Right forelimb (tissue), 1 donor: ENCODE measurements at places on chromosomes 6 and 20.

GRCh38 chr6:34836008-34836407 is 44.1 kb downstream of the BLTP3A start:
- DNase-seq: no peak

- DNase-seq: no peak
These were observed 12.0 kb downstream of the ZCCHC3 start for GRCh38 chr20:309306-309840.

DNA sequence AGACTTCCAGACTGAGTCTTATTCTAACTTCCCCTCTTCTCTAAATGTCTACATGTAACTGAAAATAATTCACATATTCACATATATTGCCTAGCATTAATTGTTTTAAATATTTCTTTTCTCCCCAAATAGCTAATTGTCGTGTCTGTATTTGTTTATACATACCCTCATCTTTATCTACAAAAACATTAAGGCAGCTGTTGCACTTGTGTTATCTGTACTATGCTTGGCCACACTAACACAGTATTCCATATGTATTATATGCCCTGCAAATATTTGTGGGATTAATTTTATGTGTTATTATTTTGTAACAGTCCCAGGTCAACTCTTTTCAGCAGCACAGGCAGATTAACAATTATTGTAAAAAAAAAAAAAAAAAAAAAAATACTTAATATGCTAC is 11.7 kb downstream of the HDAC2 start:
- no peak for DNase-seq

GRCh38 chr6:38676974-38677544 is 25.9 kb downstream of the GLO1 start:
- DNase-seq: no peak

DNA sequence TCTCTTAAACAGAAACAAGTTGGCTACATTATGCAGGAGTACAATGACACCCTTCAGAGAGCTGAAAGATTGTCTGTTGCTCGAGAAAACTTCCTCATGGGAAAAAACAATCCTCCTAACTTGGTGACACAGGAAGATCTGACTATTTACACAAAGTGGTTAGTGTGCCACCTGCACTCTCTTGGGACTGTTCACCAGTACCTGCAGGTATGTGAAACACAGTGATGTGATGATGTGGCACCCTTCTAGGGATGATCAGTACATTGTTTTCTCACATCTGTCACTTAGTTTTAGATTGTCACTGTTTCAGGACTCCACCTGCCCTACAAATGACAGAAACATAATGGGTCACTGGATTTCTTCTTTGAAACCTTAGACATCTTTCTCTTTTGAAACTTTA is 101.8 kb downstream of the CEP57L1 start:
- no peak for DNase-seq

DNA sequence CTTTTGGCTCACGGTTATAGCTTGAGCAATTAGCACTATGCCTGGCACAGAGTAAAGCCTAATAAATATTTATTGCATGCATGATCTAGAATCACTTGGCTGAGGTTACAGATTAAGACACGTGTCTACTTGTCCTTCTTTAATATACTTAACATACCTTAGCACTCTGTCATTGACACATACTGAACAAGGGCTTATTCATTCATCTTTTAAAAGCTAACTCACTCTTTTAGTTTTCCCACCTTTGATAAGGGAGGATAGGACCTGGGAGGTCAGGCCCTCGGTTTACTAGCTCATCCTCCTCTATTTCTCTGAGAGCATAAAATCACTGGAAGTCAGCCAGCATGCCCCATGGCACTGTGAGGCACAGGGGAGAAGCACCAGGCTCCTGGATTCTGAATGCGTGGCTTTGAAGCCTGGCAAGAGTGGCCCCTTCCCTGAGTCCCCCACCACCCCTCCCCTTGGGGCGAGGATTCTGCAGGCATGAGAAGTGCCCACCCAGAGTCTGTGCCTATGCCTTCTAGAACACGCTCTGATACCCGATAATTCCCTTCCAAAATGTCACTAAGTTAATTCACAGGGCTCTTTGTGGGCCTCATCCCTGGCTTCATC is 11.2 kb downstream of the ZCCHC3 start:
- DNase-seq: no peak

DNA sequence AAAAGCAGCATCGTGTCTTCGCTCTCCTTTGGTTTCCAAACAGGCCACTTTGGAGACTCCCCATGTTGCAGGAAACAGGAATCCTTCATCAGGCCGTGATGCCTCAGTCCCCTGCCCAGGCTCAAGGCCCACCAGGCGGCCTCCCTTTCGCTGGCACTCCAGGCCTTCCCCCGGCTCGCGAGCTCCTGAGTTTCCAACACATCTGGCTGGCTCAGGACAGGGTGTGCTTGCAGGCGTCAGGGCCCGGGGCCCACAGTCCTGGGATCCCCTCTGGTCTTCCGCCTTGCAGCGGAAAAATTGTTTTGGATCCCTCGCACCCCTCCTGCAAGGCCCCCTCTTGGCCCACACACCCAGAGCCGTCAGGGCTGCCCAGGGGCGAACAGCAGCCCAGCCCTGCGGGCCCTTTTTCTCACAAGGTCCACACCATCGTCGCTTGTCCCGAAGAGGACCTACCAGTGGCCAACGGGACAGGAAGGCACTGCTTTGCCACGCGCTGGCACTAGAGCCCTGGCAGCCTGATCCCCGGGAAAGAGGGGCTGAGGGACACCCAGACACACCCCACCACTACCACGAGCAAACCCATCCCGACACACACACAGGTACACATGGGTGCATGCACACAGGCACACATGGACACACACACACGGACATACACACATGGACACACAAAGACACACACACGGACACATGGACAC is 1930.9 kb upstream of the DEFB115 start:
- no peak for DNase-seq

- DNase-seq: no peak
These were observed 282.0 kb downstream of the BCKDHB start for GRCh38 chr6:80388507-80388906.

- DNase-seq: no peak
These were observed 46.0 kb upstream of the VSX1 start for GRCh38 chr20:25127761-25128537.

GRCh38 chr6:15575357-15576033 is 87.3 kb downstream of the DTNBP1 start:
- no peak for DNase-seq

DNA sequence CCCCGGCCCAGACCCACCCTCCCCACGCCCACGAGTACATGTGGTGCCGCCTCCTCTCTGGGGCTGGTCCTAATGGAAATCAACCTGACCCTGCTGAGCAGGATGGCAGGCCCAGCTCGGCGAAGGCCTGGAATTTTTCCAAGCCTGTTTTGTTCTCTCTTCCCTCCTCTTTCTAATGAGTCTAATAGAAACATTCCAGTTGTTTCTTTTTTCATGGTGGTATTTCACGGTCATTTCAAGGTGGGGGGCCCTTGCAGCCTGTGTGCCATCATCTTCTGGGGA is 16.6 kb downstream of the SMOC2 start:
- DNase-seq: no peak

- DNase-seq: no peak
These were observed 5.1 kb upstream of the ULBP2 start for GRCh38 chr6:149936743-149937142.

DNA sequence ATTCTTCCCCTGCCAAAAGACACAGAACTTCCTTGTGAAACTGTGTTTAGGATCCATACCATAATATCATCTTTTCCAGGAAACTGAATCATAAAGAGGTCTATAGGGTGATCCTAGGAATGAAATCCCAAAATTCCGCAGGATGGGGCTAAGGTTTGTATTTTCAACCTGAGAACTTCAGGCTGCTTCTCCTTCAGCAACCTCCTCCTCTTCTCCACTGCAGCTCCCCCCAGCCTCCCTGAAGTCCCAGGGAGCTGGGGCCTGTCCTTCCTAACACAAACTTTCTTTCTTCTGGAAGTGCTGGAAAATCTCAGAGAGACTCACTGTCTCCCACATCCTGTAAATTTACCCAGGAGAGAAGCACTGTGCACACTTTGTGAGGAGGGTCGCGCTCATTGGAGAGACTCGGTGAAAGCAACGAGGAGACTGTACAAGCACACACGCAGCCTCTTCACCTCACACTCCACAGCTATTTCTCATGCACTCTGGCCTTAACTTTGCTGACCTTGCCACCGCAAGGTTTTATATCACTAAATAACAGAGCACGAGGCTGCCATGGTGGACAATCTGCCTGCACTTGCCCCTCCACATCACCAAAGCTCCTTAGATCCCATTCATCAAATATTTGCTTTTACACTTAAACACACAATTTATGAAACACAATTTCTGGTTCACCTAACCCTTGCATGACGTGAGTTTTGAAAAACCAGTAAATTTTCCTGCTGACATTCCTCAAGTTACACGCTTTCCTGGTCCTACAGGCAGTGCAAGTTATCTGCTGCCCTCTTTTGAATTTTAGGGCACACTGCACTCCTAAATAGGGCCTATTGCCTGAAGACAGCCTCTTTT is 14.3 kb downstream of the ID4 start:
- no peak for DNase-seq

DNA sequence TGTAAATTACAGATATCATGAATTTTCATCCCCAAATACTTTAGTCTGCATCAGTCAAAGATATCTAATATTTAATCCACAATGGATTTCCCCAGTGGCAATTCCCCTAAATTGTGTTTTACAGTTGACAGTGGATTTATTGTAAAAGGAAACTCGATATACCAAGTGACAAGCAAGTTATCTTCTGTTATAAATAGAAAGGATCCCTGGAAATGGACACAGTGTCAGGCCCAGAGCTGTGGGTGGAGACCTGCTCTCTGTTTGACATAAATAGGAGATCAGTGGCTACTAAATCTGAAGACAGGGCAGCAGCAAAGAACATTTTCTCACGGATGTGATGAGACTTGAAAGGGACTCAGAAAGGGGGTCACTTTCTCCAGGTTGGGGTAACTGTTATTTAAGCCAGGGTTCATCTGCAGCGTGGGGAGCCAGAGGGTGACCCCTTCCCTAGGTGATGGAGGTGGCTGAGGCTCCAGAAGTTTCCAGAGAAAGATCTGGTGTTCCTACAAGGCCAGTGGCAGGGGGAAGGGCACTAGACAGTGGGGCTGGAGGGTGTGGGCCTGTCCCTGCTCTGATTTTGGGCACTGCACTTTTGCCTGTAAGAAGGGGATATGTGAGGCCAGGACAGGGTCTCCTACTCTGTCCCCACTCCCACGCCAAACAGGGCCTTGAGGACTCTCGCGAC is 12.3 kb upstream of the FAM110A start:
- no peak for DNase-seq

GRCh38 chr6:143986463-143987065 is 21.5 kb downstream of the PLAGL1 start:
- no peak for DNase-seq

GRCh38 chr6:145772846-145773245 is 37.5 kb upstream of the EPM2A start:
- no peak for DNase-seq

GRCh38 chr6:105304825-105305224 is 98.1 kb downstream of the PREP start:
- no peak for DNase-seq

DNA sequence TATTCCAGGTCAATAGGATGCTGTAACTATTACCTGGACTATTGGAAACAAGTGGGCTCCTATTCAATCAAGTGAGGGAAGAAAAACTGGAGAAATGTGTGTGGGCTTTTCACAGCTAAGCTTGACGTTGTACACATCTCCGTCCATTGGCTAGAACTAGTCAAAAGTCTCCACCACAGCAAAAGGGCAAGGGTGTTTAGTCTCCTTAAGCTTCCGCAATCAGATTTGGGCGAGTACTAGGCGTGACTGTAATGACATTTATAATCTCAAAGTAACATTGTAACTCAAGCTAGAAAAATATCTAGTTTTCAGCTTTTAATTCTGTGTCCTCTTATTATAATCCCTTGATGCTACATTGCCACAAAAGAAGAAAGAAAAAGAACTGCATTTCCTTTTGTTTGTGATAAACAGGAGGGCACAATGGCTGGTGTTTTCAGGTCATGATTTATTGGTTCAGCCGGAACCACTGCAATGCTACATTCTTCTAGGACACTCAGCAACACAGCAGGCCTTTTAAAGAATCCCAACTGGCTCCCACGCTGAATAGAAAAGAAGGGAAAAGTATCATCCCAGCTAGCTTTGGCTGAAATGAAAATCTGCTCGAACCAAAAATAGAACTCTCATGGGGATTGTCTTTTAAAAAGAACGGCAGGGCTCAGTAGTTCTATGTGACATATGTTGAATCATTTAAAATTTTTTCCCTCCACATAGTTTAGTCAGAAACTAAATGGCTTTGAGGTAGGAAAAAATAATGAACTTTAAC is 387.7 kb downstream of the BTBD3 start:
- no peak for DNase-seq

DNA sequence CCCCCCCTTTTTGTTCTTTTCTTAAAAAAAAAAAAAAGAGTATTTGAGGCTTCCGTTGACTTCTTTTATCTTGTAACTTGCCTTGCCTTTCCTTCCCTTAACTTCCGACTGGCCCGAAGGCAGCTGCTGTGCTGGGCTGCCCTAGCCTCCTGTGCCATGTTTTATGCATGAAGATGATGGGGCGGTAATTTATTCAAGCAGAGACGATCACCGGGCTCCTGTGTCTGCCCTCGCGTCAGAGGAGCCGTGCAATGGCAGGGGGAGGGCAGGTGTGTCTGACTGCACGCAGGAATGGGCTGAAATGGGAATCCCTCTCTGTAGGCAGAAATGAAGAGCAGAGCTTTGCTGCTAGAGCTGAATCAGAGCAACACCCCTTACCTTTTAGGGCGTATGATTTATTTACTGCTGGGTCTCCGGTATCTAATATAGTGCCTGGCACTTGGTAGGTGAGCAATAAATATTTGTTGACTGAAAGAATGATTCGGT is 106.3 kb upstream of the RIPOR2 start:
- no peak for DNase-seq

DNA sequence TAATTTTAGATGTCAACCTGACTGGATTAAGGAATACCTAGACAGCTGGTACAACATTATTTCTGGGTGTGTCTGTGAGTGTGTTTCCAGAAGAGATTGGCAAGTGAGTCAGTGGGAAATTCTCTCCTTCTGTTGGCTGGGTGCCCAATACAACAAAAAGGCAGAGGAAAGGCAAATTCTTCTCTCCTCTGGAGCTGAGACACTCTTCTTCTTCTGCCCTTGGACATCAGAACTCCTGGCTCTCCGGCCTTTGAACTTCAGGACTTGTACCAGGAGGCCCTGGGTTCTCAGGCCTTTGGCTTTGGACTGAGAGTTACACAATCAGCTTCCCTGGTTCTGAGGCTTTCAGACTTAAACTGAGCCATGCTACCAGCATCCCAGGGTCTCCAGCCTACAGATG is 7.8 kb upstream of the BTN3A1 start:
- no peak for DNase-seq

GRCh38 chr6:9064156-9064555 is 628.8 kb upstream of the SLC35B3 start:
- DNase-seq: no peak
